ENCODE measurements at places on chromosomes 3 and 15. TPM values are rescaled to one million over a fixed set of nuclear protein-coding genes. Genes with fewer than 3 reads are reported as not detected.

The SLCO3A1 gene
- total RNA-seq = 36.2 TPM

DNA sequence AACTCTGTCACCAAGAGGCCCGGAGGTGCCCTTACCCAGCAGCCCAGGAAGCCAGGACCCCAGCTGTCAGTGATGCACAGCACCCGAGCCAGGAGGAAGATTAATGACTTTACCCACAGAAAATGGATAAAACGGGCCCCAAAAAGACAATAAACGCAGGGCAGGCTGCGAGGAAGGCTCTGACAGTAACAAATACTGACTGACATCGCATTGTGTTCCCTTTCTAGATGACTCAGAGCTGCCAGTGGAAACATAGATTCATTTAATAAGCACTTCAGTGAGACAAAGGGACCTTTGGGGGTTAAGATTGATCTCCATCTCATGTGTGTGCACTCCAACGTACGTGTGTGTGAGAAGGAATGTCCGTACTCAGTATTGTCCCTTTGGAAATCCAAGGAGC is 225.3 kb upstream of the PPP2R3A start:
- no peak for DNase-seq

DNA sequence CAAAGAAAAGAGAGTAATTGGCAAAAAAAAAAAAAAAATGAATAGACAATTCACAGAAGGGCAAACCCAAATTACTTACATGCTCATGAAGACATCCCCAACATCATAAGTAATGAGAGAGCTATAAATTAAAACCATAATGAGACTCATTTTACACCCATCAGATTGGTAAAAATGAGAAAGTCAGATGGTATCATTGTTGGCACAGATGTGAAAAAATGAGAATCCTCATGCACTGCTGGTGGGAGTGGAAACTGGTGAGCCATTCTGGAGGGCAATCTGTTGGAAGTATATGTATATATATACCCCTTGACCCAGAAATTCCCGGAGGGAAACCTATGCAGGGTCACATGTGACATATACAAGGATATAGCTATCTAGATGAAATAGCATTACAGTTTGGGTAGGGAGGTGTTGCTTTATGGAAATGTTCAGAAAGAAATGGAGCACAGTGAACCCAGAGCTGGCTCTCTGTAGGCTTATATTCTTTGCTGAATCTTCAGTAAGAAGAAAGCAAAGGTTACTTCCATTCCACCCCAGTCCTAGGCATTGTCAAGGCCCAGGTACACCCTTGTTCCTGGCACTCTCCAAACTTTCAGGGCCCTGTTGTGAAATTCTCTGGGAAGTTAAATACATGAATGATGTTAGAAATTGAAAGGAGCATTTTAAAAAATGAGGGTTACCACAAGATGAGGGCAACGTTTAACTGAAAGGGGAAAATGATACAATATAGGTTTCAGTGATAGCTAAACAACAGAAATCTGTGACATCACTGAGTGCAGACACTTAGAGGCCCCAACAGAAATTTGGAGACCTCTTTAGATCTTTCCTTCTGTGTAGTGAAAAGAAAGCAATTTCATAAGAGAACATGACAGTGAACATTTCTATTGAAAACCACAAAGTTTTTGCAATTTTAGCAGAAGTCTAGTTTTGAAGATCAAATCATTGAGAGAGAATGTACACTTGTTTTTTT is 132.7 kb upstream of the TPRG1 start:
- DNase-seq = no peak

DNA sequence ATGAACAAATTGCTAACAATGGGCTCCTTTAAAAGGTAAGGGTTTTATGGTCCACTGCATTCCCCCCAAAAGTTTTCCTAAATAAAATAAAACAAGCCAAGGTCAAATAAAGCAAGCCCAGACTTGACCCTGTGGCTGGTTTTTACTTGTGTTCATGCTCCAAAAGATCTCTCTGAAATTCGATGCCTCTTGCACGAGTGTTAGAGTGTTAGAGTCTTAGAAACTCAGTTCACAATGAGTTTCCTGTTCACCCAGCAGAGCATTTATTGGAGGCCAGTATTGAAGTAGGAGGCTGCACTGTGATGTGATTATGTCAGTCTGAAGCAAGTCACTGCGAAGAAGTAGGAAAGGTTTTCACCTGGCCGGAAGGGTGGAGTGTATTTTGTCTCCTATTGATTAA is 59.9 kb upstream of the LRTM1 start:
- no peak for DNase-seq

- DNase-seq = no peak
Measured at GRCh38 chr3:115194476-115194875, 47.4 kb upstream of the ZBTB20 start.

- peak; percentile 52 for DNase-seq
Measured at GRCh38 chr3:62529230-62529629, 155.9 kb upstream of the FEZF2 start.

- no peak for DNase-seq
Measured at GRCh38 chr15:30933293-30933692, 29.6 kb downstream of the FAN1 start.

- no peak for DNase-seq
Measured at GRCh38 chr3:198081421-198081844, 121.4 kb downstream of the LMLN start.

DNA sequence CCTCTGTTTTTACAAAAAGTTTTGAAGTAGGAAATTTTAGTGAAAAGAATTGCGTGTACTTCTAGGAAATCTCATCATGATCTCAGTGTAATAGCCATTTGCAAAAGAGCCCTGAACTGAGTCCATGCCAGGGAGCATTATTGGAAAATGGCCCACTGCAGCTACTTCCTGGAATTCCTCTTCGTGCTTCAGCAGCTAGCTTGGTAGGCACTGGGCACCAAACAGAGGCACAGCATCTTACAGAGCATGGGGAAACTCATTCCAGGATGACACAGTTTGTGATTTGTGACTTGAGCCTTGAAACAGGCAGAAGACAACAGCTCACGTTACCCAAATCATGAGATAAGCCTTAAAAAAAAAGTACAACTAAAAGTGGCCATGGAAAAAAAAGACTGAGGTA is 179.1 kb downstream of the WDR72 start:
- DNase-seq = no peak

DNA sequence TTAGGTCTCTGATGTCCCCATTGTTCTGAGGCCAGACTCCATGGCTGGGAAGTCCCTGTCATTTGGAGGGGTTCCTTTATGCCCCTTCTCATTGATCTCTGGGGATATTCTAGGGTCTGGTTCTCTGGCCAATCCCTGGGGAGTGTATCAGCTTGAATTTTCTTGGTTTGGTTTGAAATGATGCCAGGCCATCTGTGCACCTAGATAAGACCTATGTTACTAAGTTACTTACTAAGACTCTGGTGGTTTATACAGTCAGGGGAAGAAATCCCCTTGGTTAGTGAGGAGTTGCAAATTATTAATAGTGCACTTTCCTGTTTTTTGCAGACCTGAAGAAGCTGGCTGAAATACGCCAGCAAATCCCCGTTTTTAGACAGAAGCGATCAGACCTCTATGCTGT is 20.3 kb downstream of the NIT2 start:
- DNase-seq = no peak

GRCh38 chr15:67834581-67835296 is 5.1 kb downstream of the RNU6-1 start:
- no peak for DNase-seq

All from Karpas-422 (cell line).